Activated CD4-positive, alpha-beta T cell treated with anti-CD3 and anti-CD28 coated beads for 48 hours (primary cell): ENCODE measurements at places on chromosomes 5 and 9.

DNA sequence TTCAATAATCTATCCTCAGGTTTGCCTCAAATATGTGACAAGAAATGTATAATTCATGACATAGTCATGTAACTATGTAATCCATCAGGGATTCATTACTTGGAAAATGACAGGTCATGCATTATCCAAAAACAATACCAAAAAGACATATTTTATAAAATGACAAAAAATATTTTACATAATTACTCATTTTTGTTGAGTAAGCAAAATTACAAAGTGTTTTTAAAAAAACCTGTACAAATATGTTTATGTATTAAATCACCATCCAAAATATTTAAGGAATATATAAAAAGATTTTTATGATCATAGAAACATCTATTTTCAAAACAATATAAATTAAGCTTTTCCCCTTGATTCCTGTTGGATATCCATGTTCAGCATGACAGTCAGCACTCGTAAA lies 36.7 kb upstream of the ITGA2 start:
- no peak for DNase-seq

DNA sequence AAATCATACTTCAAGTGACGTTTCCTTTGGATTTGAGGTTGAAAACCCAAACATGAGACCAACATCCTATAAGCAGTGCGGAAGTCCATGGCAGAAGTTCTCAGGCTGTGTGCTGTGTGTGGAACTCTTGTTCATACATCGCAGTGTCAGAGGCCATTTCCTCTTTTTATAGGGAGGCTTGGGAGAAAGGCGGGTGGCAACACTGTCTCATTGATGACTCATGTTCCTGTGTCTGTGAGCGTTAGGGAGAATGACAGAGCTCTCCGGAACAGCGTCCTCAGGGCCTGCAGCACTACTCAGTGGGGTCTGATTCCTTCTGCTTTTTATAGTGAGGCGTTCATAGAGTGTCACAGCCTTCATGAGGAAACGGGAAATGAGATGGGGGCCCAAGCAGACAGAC lies 98.8 kb upstream of the BASP1 start:
- peak; percentile 6 for DNase-seq

DNA sequence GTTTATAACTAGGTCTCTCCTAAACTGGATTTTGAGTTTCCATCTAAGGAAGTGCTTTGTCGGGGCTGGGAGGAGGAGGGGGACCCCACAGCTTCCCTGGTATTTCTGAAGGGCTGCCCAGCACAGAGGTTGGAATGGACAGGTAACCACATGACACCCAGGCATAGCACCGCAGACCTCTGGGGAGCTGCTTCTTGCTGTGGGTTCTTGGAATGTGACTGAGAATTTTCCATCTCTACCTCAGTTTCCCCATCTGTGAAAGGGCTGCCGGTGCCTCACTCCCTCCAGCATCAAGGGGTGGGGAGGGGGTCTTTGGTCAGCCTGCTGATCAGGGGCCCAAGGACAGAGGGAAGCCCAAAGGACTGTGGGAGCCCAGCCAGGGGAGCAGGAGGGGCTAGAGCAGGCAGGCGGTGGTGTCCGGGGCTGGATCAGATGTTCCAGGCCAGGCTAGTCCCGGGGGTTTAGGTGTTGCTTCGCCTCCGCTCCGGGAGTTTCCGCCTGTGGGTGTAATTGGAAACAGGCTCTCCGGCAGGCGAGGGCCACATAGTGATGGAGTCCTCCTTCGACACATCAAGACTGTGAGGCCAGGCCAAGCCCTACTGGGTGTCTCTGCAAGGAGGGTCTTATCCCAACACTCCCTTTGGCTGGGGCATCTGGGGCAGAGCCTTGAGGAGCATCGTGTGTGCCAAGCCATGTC lies 3.3 kb downstream of the OLFML2A start:
- no peak for DNase-seq

DNA sequence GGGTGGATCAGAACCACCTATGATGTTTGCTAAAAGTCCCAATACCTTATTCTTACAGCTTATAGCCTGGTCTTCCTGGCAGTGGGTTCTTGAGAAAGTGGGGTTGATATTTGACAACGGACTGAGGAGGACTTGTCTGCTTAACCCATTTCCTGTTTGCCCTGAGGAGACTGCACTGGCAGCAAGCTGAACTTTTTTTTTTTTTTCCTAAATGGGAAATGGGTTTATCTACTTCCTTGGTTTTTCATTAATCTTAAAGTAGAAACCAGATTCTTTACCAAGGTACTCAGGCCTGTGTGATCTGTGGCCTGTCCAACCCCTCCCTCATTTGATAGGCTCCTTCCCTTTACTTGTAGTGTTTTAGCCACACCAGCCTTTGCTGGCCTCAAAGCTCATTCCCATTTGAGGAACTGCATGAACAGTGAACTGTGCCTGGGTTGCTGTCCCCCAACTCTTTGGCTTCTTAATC lies 47.1 kb downstream of the C9orf57 start:
- no peak for DNase-seq

GRCh38 chr5:103465891-103466290 lies 96.7 kb downstream of the NUDT12 start:
- DNase-seq: no peak
